Glutamatergic neuron (in vitro differentiated cells): ENCODE measurements at places on chromosomes 3 and 15. TPM values are rescaled to one million over a fixed set of nuclear protein-coding genes. Genes with fewer than 3 reads are reported as not detected.

Gene FAM174B
- 8.6 TPM for total RNA-seq

Gene RASGRF1
- 0.32 TPM for total RNA-seq

DNA sequence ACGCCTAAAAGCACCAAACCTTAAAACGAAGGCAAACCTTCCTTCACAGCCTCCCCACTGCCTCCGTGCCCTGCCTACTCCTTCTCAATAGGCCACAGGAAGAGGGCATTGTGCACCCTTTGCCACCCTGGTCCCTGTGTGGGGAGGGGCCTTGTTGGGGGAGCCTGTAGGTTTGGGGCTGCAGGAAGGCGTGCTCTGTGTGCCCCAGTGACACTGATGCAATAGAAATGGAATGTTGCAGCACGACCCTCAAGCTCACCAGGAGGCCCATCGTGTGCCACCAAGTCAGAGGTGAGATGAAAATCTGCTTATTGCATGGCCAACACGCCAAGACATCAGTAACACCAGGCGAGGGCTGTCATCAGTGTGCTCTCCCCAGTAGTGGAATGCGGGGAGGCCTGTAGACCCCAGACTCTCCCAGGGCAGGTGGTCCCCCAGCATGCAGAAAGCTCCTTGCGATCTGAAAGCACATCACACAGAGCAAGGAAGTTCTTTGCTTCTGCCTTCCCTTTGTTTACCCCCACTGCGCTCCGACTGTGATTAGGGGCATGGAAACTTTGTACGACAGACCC lies 86.2 kb downstream of the ASB7 start:
- no peak overlapping the region for H3K27ac ChIP-seq
- peaks cover 6% of the 10 kb centered on the region for H3K36me3 ChIP-seq
- H3K4me1 ChIP-seq: peaks cover 5% of the 10 kb centered on the region
- H3K27me3 ChIP-seq: peaks cover 3% of the 10 kb centered on the region

GRCh38 chr15:84903751-84904150 lies 19.3 kb downstream of the SLC28A1 start:
- no peak overlapping the region for H3K4me3 ChIP-seq
- no peak for DNase-seq
- no peaks in the 10 kb centered on the region for H3K27me3 ChIP-seq
- no peaks in the 10 kb centered on the region for H3K36me3 ChIP-seq

DNA sequence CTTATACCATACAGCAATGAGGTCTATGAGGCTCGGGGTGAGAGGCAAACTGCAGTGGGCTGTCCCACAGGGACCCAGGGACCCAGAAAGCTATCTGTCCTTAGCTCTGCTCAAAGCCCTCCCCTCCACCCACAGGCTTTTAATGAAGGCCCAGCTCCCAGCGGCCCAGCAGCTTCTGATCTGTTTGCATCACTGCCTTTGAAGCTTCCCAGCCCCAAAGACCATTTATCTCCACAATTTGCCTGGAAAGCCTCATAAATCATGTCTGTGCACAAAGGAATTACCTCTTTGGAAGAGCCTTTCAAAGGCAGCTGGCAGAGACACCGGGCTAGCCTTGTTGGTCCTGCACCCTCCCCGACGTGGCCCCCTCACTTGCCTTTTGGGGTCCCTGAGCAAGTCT lies 123.9 kb downstream of the RAB11A start:
- no peak for DNase-seq
- H3K4me3 ChIP-seq: no peak overlapping the region
- no peaks in the 10 kb centered on the region for H3K36me3 ChIP-seq
- no peak overlapping the region for H3K27ac ChIP-seq

DNA sequence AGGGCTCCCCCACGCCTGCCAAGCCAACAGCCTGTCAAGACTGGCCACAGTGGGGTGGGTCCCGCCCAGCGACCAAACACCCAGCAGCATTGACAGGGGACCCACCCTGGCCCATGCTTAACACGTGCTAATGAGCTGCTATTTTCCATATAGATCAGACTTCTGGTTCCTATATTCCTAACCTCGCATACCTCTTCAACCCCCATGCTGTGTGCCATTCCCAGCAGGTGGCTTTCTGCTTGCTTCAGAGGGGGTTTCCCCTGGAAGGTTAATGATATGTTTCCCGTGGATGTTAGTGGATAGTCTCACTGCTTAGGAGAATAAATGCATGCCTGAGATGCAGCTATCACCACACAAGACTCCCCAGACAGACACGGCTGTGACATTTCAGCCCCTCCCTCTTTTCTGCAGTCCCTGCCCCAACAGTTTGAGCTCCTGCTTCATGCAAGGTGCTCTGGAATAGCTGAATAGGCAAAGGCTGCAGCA lies 37.9 kb upstream of the MGLL start:
- DNase-seq: no peak
- H3K4me1 ChIP-seq: peaks cover 8% of the 10 kb centered on the region
- no peaks in the 10 kb centered on the region for H3K27me3 ChIP-seq
- no peak overlapping the region for H3K27ac ChIP-seq
- H3K4me3 ChIP-seq: no peak overlapping the region

DNA sequence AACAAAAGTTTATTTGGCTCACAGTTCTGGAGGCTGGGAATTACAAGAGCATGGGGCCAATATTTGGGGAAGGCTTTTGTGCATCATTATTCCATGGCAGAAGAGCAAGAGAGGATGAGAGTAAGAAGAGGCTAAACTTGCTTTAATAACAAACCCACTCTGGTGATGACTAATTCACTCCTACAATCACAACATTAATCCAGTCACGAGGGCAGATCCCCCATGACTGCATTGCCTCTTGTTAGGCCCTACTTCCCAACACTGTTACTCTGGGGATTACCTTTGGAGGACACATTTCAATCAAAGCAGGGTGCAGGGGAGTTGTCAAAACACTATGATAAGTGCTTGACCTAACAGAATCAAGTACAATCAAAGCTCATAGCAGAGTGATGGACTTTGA lies 181.7 kb downstream of the BBX start:
- H3K4me1 ChIP-seq: peaks cover 11% of the 10 kb centered on the region
- no peak for DNase-seq
- no peaks in the 10 kb centered on the region for H3K36me3 ChIP-seq
- H3K4me3 ChIP-seq: no peak overlapping the region
- H3K27ac ChIP-seq: no peak overlapping the region

DNA sequence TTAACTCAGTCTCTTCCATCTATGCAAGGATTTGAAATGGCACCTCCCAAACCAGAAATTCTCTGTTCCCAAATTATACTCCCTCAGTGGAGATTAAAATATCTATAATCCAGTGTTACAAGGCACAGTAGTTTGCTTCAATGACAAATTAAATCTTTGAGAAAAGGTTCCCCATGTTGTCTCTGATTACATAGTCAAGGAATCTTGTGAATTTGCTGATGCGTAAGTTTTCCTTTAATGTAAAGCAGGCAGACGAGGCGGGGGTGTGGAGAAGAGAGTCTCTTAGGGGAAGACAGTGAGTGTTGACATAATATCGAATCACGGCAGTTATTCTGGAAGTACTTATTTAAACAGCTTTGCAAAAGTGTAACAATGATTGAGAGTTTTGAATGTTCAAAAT lies 236.4 kb upstream of the RARB start:
- H3K27me3 ChIP-seq: no peaks in the 10 kb centered on the region
- no peak for DNase-seq
- H3K36me3 ChIP-seq: no peaks in the 10 kb centered on the region

DNA sequence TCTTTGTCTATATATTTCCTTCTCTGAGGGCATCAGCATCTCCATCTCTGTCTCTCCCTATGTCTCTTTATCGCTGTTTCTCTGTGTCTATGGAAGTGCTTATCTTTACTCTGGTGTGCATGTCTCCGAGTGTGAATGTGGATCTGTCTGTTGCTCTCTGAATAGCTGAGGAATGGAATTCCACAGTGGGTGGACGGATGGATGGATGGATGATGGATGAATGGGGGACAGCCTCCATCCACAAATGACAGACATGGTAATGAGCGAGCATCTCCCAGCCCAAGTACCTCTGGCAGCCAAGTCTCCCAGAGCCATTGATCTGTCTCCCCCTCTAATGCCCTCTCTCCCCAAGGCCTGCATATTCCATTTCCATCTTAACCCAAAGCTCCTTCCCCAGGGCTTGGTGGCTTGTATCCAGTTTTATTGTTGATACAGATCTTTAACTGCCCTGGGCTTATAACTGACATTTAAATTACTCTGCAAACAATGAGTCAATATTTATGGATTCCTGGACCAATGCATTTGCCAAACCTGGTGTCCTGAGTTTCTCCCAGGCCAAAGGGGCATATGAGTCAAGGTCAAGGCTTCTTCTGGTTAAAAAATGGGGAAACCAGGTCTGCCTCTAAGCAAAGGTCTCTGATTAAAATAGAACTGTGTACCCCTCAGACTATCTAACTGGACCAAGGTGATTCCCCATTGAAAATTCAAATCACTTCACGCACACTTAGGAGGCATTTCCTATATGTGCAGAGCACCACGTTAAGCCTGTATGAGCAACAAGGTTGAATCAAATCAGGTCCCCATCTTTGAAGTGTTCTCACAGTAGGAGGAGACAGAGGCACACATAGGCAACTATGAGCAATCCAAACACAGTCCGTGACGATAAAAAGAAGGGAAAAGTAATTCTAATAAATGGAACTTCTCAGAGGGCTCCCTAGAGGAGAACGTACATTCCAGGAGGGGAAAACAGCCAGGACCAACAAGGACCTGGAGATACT lies 109.9 kb downstream of the TLE3 start:
- H3K36me3 ChIP-seq: no peaks in the 10 kb centered on the region
- no peak overlapping the region for H3K4me3 ChIP-seq
- no peak for DNase-seq
- H3K4me1 ChIP-seq: peaks cover 10% of the 10 kb centered on the region
- no peak overlapping the region for H3K27ac ChIP-seq

DNA sequence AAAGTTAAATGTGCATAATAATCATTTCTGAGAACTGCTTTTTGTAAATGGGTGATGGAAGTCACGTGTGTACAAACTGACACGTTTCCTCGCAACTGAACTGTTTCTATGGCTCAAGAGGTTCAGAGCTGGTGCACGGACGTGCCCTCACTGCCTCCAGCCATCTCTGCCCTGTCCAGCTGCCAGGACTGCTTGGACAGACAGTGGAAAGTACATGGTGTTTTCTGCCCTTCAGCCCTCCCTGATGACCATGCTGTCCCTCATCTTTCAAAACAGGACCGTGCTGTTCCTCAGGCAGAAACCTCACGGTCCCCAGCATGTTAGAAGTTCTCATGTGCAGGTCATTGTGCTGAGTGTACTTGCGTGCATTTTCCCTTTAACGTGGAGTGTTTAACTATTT lies 38.7 kb downstream of the GJD2 start:
- H3K36me3 ChIP-seq: no peaks in the 10 kb centered on the region
- no peak for DNase-seq
- H3K27ac ChIP-seq: no peak overlapping the region
- peaks cover 11% of the 10 kb centered on the region for H3K4me1 ChIP-seq
- H3K27me3 ChIP-seq: peaks cover 2% of the 10 kb centered on the region

GRCh38 chr3:39460677-39461076 lies 6.8 kb upstream of the MOBP start:
- H3K27ac ChIP-seq: no peak overlapping the region
- H3K4me3 ChIP-seq: no peak overlapping the region
- H3K36me3 ChIP-seq: no peaks in the 10 kb centered on the region

GRCh38 chr3:165749821-165750220 lies 87.4 kb downstream of the BCHE start:
- no peaks in the 10 kb centered on the region for H3K36me3 ChIP-seq
- no peak overlapping the region for H3K27ac ChIP-seq
- no peaks in the 10 kb centered on the region for H3K27me3 ChIP-seq

DNA sequence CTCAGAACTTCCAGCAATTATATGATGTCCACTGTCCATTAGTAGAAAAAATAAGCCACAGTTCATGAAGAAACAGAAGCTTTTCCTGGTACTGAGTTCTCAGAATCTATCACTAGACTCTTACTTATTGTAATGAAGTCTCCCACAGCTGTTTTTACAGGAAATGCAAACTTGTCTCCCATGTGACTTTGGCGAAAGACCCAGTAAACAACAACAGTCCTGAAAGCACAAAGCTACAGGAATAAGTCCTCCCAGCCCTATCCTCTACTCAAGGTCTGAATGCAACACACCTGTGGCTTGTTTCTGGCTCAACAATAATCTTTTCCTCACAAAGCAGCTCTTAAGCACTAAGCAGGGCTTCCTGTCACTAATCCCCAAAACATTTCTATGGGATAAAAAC lies 55.9 kb downstream of the EOMES start:
- no peak overlapping the region for H3K27ac ChIP-seq
- no peak for DNase-seq
- no peaks in the 10 kb centered on the region for H3K27me3 ChIP-seq
- peaks cover 6% of the 10 kb centered on the region for H3K4me1 ChIP-seq

DNA sequence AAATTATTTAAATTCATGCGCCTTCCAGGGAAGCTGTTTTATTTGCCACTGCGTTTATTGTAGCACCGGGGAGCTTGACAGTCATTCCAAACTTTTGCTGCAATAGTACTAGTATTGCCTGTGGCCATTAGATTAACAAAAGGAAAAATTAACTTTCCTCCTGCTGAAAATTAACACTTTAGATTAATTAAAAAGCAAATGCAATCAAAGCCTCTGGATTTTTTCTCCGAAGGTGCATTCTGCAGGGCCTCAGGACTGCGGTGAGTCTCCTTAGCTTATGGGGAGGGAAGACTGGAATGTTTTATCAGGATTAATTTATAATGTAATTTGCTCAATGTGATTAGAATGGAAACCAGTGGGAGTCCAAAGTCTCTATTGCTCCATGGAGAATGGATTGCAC lies 456.4 kb upstream of the CFAP20DC start:
- H3K4me1 ChIP-seq: no peaks in the 10 kb centered on the region
- DNase-seq: no peak
- no peak overlapping the region for H3K4me3 ChIP-seq
- no peaks in the 10 kb centered on the region for H3K27me3 ChIP-seq
- H3K27ac ChIP-seq: no peak overlapping the region

GRCh38 chr3:3097958-3098357 lies 12.2 kb downstream of the IL5RA start:
- no peak overlapping the region for H3K27ac ChIP-seq
- peaks cover 1% of the 10 kb centered on the region for H3K27me3 ChIP-seq
- no peak overlapping the region for H3K4me3 ChIP-seq
- H3K4me1 ChIP-seq: no peaks in the 10 kb centered on the region

DNA sequence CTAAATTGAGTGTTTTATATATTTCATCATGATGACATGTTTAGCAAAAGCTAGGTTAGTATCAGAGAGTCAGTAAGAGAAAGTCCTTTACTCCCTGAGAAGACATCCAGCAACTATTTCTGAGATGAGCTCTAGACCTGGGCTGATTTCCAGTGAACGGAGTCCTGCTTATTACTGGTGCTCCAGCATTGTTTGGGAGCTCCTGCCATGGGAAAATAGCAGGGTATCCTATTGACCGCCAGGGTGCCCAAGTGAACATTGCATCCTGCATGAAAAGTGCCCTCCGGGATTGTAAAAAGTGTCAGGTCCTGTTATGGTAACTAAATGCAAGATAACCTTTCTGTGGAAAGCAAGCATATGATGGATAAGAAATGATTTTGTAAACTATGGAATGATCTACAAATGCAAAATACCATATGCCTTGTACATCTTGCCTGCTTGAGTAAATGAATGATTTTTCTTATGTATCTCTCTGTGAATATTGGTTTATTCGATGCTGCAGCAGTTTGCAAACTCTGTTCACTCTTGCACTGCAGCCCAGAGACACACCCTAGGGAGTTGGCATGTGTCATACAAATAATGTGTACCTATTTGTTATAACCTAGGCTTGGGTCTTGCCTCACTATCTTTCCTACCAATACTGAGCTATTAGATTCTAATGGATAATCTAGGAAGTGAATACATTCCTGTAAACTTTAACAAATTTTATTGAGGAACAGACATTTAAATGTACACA lies 96.7 kb downstream of the IL5RA start:
- no peaks in the 10 kb centered on the region for H3K36me3 ChIP-seq
- peaks cover 2% of the 10 kb centered on the region for H3K27me3 ChIP-seq
- no peak for DNase-seq
- peaks cover 4% of the 10 kb centered on the region for H3K4me1 ChIP-seq
